ENCODE measurements at places on chromosomes 5 and 9.

GRCh38 chr9:23563517-23563916 is 262.5 kb downstream of the ELAVL2 start:
- DNase-seq = no peak

- no peak for DNase-seq
These were observed 56.4 kb downstream of the GABBR2 start for GRCh38 chr9:98652302-98652701.

GRCh38 chr9:121912812-121913627 is 180.1 kb downstream of the TTLL11 start:
- DNase-seq = no peak

GRCh38 chr9:101751895-101752294 is 13.4 kb upstream of the GRIN3A start:
- no peak for DNase-seq

DNA sequence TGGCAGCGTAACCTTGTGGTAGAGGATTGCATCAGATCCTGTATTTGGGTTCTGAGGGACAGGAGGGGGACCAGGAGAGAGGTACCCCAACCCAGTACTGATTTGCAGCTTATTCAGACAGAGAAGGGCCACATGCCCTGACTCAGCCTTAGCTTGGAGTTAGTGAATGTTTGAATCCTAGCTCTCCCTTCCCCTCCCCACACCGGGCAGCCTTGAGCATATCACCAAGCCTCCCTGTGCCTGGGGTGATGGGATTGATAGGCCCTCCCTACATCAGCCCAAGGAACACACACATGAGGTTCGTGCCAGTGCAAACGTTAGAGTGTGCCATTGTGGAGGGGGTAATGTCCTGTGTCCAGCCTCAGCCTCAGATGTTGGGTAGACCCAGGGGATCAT is 71.9 kb downstream of the AMBP start:
- DNase-seq = no peak

DNA sequence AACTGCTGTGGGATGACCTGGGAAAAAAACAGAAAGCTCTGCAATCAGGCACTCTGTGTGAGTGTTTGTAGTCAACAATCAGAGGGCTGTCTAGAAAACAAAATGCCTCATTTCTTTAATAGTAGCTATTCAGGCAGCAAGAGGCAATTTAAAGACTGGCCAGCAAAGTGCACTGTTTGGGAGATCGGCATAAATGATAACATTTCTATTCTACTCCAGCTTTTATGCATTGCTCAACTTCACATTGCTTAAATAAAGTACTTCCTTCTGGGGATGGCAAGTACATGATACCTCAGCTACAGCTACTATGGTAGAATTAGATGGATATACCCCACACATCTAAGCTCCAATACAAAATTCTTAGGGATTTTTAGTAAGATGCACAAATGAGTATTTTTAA is 193.1 kb downstream of the DCP2 start:
- no peak for DNase-seq

GRCh38 chr9:114061830-114062474 is 16.1 kb downstream of the AMBP start:
- DNase-seq = no peak

GRCh38 chr5:134813407-134813806 is 32.4 kb upstream of the C5orf24 start:
- no peak for DNase-seq

DNA sequence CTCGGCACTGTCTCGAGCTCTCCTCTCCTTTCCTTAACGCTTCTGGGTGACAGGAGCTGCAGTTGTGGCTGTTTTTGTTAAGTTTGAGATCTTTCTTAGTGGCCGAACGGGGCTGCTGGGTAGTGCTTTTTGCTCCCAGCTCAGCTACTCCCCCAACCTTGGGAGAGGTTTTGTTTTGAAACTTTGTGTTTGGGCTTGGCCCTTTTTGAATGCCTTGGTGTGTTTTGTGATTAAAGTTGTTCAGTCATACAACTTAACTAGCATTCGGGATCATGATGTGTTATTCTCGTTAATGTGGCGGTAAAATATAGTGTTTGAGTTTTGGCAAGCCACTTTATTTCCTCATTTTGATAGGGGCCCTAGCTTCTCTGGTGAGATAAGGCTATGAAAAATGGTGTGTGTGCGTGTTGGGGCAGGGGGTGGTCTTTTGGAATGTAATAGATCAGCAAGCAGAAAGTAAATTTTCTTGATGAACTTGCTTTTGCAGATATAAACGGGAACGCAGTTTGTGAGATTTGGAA is 1.1 kb downstream of the KDM3B start:
- no peak for DNase-seq

GRCh38 chr5:181245427-181246275 is 1.9 kb upstream of the RACK1 start:
- DNase-seq = no peak

GRCh38 chr9:36728651-36729520 is 156.2 kb downstream of the MELK start:
- DNase-seq = peak; percentile 82

- DNase-seq = no peak
These were observed 135.5 kb upstream of the PRLR start for GRCh38 chr5:35365758-35366157.

GRCh38 chr9:114174557-114174875 is 19.2 kb downstream of the COL27A1 start:
- DNase-seq = no peak

GRCh38 chr5:60437308-60437707 is 262.7 kb downstream of the DEPDC1B start:
- DNase-seq = no peak

- DNase-seq = no peak
These were observed 104.6 kb upstream of the IRX1 start for GRCh38 chr5:3490957-3491507.

DNA sequence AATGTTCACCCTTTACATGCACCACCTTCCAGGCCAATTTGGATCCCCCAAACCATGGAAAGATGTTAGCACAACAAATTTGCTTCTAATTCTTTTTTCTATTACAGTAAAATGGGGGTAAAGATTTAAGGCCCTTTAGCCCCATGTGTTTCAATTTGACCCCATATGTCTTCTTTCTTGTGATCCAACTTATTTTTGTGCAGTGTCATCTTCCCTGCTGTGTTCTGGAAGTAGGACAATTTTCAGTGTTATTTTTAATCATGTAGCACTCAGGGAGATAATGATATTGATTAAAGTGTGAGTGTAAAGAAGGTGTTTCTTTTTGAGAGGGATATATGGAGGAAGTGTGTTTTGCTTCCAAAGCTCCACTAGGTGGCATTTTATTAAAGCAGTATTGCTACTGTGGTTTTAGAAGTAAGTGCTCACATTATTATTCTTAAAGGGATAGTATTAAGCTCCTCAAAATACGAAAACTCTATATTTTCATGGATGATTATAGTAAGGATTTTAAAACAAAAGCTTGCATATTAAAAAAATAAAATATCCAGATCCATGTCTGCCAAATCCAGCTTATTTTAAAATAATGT is 118.7 kb upstream of the ATP10B start:
- no peak for DNase-seq

DNA sequence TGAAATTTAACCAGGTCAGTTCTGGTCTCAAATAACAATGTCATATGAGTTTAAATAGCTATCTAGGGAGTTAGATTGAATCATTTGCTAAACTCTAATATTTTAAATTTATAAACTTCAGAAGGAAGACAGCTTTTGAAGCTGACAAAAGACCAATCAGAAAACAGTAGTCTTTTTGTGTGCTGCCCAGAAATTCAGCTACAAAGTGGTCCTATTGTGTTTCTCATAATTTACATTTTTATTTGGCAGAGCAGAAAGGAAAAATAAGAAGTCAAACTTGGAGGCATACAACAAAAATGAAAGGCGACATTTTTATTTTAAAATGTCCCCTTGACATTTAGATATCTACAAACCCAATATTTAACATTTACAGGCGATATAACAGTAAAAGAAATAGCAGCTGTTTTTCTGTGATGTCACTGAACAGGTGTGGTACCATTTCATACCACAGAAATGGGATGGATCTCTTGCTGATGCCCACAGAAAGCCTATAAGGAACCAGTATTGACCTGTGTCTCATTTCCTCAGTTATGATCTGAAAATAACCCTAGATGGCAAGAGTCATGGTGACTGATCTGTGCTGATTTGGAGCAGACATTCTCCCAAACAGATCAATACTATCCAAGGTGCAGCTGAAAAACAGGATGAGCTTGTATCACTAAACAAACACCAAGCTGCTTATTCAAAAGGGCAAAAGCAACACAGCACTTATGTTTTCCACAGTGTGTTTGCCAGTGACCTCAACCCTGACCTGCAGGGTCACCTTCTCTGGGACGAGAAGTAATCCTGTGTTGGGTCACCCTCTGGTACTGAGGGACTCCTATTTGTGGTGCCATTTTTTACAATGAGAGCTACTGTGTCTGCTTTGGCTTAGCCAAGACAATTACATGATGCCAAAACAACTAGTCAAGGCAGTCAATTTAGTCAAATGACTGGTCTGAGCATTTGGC is 3.6 kb upstream of the FST start:
- DNase-seq = peak; percentile 46
